CD4-positive, alpha-beta T cell (primary cell): ENCODE measurements at places on chromosomes 11 and 22. TPM values are rescaled to one million over a fixed set of nuclear protein-coding genes. Genes with fewer than 3 reads are reported as not detected.
A peak's percentile ranks its signal among the peaks of the same experiment; 100 is the strongest.

Gene OR51E2
- total RNA-seq = not detected

Gene INSC
- not detected for total RNA-seq

- DNase-seq = no peak
- no peak overlapping the region for H3K27ac ChIP-seq
- no peak overlapping the region for H3K4me3 ChIP-seq
- no peaks in the 10 kb centered on the region for H3K4me1 ChIP-seq
- H3K27me3 ChIP-seq = no peaks in the 10 kb centered on the region
These were observed 154.2 kb upstream of the TTC12 start for GRCh38 chr11:113159988-113160807.

Gene MMP3
- not detected for total RNA-seq

GRCh38 chr11:95703049-95703448 is 86.5 kb downstream of the FAM76B start:
- H3K4me1 ChIP-seq = peaks cover 49% of the 10 kb centered on the region
- DNase-seq = peak; percentile 12
- no peaks in the 10 kb centered on the region for H3K27me3 ChIP-seq
- H3K27ac ChIP-seq = no peak overlapping the region
- no peak overlapping the region for H3K4me3 ChIP-seq
- H3K36me3 ChIP-seq = no peaks in the 10 kb centered on the region

DNA sequence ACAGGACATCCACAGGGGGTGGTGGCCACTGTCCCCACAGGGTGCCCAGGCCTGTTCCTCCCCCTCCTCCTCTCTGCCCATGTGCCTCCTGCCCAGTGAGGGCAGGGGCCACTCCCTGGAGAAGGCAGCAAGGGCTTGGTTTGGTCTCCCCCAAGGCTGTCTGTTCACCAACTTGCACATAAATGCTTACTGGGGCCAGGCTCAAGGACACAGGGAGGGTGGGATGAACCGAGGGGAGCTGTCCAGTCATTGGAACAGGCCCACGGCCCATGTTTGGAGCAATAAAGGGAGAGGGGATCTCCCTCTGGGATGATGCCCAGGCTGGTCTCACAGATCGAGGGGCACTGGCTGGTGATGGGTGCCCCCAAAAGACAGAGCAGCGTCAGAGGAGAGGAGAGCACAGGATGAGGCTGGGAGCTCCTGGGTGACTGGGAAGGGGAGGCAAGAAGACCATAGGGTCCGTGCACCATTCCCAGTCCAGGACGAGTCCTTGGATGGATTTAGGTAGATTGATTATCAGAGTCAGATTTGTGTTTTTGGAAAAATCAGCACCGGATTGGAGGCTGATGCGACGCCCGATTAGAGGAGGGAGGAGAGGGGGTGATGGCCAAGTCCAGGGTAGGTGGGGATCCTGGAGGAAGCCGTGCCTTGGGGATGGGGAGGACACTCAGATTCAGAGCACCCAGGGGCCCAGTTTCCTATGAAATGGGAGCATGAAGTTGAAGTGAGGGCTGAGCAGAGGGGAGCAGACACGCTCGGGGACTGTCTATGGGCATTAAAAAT is 1.1 kb downstream of the IGLL5 start:
- no peak for DNase-seq
- no peaks in the 10 kb centered on the region for H3K27me3 ChIP-seq
- H3K4me1 ChIP-seq = peaks cover 5% of the 10 kb centered on the region
- no peaks in the 10 kb centered on the region for H3K36me3 ChIP-seq
- no peak overlapping the region for H3K27ac ChIP-seq

Gene NELL1
- not detected for total RNA-seq

Gene GPR152
- not detected for total RNA-seq

Gene MIAT
- 27.2 TPM for total RNA-seq

DNA sequence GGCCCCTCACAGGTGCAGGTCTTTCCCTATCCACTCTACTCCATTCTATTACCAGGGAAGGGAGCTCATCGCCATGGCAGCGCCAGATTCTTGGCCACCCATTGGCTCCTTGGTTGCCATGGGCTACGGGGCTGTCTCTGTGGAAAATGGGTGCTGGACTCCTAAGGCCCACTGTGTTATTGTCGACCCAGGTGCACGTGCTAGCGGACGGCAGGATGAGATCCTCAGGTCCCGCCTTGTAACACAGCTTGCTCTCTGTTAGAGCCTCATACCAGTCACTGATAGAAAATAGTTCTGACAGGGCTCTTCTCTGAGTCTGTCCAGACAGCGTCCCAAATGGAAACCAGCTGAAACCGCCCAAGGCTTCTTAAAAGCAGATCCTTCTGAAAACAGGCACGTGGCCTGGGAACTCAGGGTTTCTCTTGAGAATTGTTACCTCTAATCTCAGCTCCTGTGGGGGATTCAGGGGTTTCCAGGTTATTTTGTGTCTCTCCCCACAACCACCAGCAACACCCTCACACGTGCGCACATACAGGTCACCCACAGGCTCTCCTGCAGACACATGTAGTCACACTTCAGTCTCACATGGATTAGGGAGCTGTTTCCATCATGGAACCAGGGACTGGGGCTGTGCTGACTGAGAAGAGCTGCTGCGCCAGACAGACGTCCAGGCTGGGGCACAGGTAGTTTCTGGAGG is 1.5 kb downstream of the TUB start:
- no peaks in the 10 kb centered on the region for H3K36me3 ChIP-seq
- no peak overlapping the region for H3K4me3 ChIP-seq
- H3K27me3 ChIP-seq = peaks cover 32% of the 10 kb centered on the region
- peaks cover 10% of the 10 kb centered on the region for H3K4me1 ChIP-seq
- no peak overlapping the region for H3K27ac ChIP-seq

GRCh38 chr11:86636275-86636674 is 36.1 kb downstream of the ME3 start:
- H3K4me1 ChIP-seq = no peaks in the 10 kb centered on the region
- no peaks in the 10 kb centered on the region for H3K27me3 ChIP-seq
- no peak overlapping the region for H3K27ac ChIP-seq
- no peaks in the 10 kb centered on the region for H3K36me3 ChIP-seq

GRCh38 chr11:1348796-1349326 is 39.4 kb upstream of the TOLLIP start:
- H3K27ac ChIP-seq = no peak overlapping the region
- DNase-seq = no peak
- H3K27me3 ChIP-seq = no peaks in the 10 kb centered on the region
- H3K4me3 ChIP-seq = no peak overlapping the region

DNA sequence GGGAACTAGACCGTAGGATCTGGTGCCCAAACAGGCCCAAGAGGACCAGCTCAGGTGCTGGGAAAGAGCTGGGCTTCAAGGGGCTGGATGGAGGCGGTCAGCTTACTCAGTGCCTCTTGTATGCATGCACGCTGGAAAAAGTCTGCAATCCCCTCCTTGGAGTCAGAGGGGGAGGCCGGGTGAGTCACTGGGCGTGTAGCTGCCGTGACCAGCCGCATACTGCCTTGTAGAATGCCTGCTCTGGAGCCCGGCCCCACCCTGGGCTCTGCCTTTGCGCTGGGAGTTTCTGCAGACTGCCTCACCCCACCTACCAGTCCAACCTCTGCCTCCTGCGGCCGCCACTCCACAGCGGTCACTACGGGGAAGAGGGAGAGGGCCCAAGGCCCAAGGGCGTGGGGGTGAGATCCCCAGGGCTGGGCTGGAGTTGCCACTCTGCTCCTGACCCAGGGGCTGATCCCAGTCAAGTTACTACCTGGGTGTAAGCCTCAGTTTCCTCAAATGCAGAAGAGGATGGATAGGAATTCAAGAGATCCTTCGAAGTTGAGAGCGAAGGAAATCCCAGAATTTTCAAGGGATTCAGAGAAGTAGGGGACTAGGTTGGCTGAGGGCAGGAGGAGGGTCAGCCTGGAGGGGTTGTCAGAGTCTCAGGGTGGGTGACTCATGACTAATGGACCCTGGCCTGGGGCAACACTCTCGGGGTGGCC is 4.2 kb downstream of the MRGPRF start:
- H3K27ac ChIP-seq = no peak overlapping the region
- no peak overlapping the region for H3K4me3 ChIP-seq
- DNase-seq = no peak
- peaks cover 18% of the 10 kb centered on the region for H3K4me1 ChIP-seq
- no peaks in the 10 kb centered on the region for H3K36me3 ChIP-seq

- DNase-seq = no peak
- H3K27ac ChIP-seq = no peak overlapping the region
- no peaks in the 10 kb centered on the region for H3K4me1 ChIP-seq
- H3K36me3 ChIP-seq = no peaks in the 10 kb centered on the region
- H3K4me3 ChIP-seq = no peak overlapping the region
These were observed 41.0 kb downstream of the FDX1 start for GRCh38 chr11:110470716-110471115.

DNA sequence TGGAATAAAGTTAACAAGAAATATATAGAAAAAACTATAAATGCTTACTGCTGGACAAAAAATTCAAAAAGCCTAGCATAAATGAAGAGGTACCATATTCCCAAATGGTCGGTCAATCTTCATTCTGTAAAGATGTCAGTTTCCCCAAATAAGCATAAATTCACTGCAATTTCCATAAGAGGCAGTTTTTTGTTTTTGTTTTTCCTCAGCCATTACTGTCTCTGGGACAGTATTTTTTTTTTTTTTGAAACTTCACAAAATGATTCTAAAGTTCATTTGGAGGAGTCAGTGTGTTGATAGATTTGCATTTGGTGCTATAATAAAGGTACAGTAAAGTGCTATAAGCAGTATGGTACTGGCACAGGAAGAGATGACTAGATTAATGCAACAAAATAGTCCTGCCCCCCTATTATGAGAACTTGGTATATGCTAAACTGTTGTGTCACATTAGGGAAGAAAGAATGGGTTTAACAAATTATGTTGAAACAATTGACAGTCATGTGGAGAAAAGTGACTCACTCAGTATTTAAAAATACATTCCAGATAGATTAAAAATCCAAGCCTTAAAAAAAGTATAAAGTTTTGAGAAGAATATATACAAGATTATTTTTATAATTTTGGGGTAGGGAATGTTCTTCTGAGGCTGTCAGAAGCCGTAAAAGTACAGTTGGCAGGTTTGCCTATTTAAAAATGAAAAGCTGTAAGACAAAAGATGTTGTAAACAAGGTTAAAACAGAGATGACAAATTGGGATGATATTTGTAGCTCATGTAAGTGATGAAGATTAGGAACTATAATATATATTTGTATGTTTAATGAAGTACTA is 2.6 kb upstream of the FTH1 start:
- H3K36me3 ChIP-seq = peaks cover 8% of the 10 kb centered on the region
- H3K4me1 ChIP-seq = peaks cover 49% of the 10 kb centered on the region
- no peak for DNase-seq

DNA sequence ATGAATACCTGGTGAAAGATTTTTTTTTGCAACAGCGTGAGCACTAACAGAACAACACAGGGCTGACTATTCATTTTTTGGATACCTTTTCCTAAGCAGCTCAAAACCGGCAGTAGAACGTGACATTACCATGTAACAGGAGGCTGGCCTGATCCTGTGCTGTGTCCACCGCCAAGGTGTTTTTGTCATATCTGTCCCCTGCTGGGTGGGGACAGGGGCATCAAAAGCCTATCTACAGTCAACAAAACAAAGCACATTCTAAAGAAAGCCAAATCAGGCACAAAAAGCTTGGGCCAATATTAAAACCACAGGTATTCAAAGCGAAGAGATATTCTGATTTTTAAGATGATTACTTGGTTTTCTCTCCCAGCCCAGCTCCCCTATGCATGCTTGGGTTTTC is 151.2 kb downstream of the LRRC4C start:
- no peaks in the 10 kb centered on the region for H3K4me1 ChIP-seq
- no peak overlapping the region for H3K27ac ChIP-seq
- H3K27me3 ChIP-seq = no peaks in the 10 kb centered on the region
- H3K4me3 ChIP-seq = no peak overlapping the region
- no peak for DNase-seq
- H3K36me3 ChIP-seq = no peaks in the 10 kb centered on the region

Gene FOLR1
- total RNA-seq = not detected

DNA sequence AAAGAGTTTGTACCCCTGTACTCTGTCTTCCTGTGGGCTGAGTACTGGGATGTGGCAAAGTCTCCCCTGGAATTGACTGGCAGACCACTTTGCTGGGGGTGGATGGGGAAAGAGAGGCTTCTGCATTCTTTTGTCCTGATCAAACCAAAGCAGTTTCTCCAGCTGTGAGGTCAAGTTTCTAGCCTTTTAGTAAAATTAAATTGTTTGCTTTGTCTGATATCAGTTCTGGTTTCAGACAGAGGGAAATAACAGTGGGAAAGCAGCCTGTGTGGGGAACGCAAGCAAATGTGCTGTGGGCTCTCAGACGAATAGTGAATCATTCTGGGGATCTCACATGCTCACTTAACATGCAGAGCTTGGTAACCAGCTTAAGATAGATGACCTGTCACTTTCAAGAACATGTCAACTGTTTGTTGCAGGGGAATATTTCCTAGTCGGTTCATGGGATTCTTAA is 151.6 kb downstream of the FAT3 start:
- H3K27ac ChIP-seq = no peak overlapping the region
- no peaks in the 10 kb centered on the region for H3K4me1 ChIP-seq
- no peak overlapping the region for H3K4me3 ChIP-seq
- H3K27me3 ChIP-seq = no peaks in the 10 kb centered on the region
- no peaks in the 10 kb centered on the region for H3K36me3 ChIP-seq

- H3K4me1 ChIP-seq = peaks cover 60% of the 10 kb centered on the region
- H3K4me3 ChIP-seq = no peak overlapping the region
- peaks cover 5% of the 10 kb centered on the region for H3K36me3 ChIP-seq
- H3K27me3 ChIP-seq = no peaks in the 10 kb centered on the region
- no peak overlapping the region for H3K27ac ChIP-seq
- no peak for DNase-seq
These were observed 5.2 kb downstream of the POLD4 start for GRCh38 chr11:67347964-67348749.

DNA sequence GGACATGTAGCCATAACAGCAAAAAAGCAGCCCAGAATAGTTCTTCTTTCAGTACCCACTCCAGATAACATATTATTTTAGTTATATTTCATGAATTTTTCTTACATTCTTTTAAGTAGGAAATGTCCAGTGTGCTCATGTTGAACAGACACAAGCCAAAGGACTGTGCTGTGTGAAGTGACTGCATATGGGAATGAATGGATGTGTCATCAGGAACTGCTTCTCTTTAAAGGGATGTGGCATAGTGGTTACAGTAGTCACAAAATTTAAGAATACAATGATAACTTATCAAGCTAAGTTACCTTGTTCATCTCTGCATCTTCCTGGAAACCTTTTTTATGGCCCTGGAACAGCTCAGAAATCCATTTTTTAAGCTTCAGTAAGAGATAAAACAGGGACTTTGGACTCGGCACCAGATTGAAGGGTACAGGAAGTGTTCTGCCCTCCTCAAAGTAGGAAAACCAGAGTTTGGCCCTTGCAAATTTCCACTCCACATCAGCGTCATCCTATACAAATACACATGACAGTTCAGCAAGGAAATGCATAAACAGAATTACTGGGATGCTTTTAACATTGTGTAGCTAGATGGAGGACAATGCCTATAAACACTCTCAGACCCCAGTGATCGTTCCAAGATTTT is 112.8 kb downstream of the TRPC6 start:
- DNase-seq = no peak
- no peaks in the 10 kb centered on the region for H3K27me3 ChIP-seq
- no peaks in the 10 kb centered on the region for H3K36me3 ChIP-seq

DNA sequence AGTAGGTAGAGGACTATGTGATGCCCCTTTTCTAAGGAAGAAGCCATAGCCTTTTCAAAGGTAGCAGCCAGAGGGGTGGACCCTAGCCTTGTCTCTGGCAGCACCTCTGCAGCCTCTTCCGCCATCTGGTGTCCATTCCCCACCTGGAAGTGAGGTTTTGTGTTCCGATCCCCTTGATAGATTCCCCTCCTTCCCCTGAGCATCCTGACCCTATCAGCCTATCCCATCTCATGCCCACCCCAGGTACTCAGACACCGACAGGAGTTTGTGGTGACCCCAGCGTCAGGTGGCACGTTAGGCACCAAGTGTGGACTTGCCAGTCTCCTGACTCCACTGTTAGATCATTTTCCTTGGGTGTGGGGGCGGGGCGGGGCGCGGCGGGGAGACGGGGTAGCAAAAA is 398 bp upstream of the FAM89B start:
- no peak for DNase-seq
- H3K4me1 ChIP-seq = peaks cover 82% of the 10 kb centered on the region
- H3K36me3 ChIP-seq = peaks cover 19% of the 10 kb centered on the region
- H3K27me3 ChIP-seq = no peaks in the 10 kb centered on the region

Gene MMP12
- total RNA-seq = not detected

Gene SIK2
- 5.8 TPM for total RNA-seq
